ENCODE measurements at places on chromosomes 11 and 22.

GRCh38 chr11:94934846-94935245 lies 38.5 kb downstream of the CWC15 start:
- DNase-seq, result no peak

DNA sequence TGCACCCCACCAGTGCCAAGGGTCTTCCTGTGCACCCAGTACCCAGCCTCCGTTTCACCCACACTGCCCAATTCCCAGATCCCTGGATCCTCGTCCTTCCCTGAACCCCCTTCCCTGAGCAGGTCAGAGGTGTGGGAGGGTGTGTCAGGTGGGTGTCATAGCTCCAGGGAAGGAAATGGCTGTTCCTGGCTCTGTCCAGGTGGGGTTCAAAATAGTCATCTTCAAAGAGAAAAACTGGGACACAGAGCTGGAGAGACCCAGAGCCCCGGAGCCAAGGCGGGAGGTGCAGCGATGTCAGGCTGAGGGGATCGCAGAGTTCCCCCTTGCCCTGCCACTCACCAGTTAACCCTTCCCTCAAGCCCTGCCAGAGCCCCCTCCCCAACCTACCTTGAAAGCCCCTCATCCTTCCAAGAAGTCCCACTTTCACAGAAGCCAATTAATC lies 698 bp downstream of the C1QTNF4 start:
- no peak for DNase-seq

- DNase-seq, result no peak
Measured at GRCh38 chr11:45816614-45817013, 11.7 kb downstream of the SLC35C1 start.

DNA sequence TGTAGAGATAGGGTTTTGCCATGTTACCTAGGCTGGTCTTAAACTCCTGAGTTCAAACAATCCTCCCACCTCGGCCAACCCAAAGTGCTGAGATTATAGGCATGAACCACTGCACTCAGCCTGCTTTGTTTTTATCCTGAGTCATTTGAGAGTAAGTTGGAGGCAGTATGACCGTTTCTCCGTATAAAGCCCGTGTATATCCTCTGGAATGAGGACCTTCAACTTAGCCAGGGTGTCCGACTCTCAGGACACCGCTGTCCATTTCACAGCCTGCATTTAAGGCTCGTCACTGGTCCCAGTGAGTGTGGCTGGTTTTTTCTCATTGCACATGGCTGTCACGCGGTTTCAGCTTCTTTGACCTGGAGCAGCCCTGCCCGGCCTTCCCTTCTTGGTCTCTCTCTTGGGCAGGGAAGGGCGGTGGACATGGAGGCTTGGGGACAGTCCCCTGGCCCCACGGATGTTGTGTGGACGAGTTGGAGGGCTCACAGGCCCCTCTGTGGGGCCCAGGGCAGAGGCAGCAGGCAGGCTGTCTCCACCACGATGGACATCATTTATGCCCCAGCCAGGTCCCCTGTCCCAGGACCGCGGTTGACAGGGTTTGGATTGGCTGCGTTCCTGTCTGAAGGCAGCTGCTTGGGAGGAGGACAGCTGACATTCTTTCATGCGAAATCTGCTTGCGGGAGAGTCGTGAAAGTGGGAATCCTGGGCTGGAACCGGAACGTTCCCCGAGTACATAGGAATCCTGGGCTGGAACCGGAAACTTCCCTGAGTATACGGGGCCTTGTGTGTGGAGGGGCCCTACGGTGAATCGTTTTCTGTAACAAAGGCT lies 93.3 kb downstream of the KCNQ1 start:
- no peak for DNase-seq

GRCh38 chr22:20550057-20550817 lies 42.8 kb downstream of the MED15 start:
- no peak for DNase-seq

GRCh38 chr22:19385221-19385906 lies 46.2 kb downstream of the HIRA start:
- DNase-seq, result no peak

GRCh38 chr11:133835593-133836548 lies 9.4 kb downstream of the SPATA19 start:
- DNase-seq, result no peak

- no peak for DNase-seq
Measured at GRCh38 chr11:126861796-126862459, 138.6 kb downstream of the KIRREL3 start.

GRCh38 chr11:104649002-104649401 lies 249.3 kb downstream of the CASP12 start:
- DNase-seq, result no peak

- no peak for DNase-seq
Measured at GRCh38 chr22:37043828-37044538, 7.6 kb upstream of the KCTD17 start.

- DNase-seq, result no peak
Measured at GRCh38 chr11:57610170-57610569, 12.7 kb downstream of the SERPING1 start.

DNA sequence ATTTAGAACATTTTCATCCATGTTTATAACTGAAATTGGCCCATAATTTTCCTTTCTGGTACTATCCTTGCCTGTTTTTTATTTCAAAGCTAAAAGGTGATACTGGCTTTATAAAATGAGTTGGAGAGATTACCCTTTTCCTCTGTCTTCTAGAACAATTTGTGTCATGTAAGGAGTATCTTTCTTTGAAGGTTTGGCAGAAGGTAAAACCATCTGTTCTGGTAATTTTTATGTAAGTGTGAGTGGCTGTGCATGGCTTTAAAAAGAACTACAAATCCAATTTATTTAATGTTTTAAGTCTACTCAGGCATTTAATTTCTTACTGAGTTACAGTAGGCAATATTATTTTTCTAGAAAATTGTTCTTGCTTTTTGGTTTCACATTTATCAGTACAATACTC lies 7.7 kb upstream of the MRGPRD start:
- DNase-seq, result no peak

- no peak for DNase-seq
Measured at GRCh38 chr11:74966651-74967050, 17.6 kb downstream of the SPCS2 start.

DNA sequence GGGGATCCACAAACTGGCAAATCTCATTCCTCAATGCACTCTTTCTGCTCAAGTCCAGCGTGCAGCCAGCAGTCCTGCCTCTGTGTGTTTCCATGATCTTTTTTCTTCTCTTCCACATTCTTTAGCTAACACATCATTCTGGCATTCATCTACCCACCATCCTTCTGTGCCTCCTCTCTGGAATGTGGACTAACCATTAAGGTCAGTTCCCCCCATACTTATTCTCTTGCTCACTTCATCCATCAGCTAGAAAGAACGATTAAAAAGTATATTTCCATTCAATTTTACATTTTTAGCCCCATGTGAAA lies 7.8 kb downstream of the KIRREL3 start:
- no peak for DNase-seq

GRCh38 chr11:128359515-128359914 lies 227.8 kb downstream of the ETS1 start:
- DNase-seq, result no peak

DNA sequence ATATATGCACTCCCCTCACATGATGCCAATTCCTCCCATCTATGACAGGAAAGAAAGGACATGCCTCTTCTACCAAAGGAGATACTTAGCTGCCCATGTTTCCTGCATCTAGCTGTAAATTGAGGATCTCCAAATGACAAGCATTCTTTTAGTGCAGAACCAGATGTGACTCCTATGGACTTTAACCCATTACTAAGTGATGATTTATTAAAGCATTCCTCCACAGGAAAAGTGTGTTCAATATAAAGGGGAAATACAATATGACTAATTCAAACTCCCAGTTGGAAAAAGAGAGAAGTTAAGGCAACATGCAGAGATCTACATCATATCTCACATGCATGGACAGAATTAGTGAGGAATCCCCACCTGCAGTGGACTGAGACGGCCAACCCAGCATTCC lies 221.3 kb downstream of the FAM76B start:
- DNase-seq, result no peak

DNA sequence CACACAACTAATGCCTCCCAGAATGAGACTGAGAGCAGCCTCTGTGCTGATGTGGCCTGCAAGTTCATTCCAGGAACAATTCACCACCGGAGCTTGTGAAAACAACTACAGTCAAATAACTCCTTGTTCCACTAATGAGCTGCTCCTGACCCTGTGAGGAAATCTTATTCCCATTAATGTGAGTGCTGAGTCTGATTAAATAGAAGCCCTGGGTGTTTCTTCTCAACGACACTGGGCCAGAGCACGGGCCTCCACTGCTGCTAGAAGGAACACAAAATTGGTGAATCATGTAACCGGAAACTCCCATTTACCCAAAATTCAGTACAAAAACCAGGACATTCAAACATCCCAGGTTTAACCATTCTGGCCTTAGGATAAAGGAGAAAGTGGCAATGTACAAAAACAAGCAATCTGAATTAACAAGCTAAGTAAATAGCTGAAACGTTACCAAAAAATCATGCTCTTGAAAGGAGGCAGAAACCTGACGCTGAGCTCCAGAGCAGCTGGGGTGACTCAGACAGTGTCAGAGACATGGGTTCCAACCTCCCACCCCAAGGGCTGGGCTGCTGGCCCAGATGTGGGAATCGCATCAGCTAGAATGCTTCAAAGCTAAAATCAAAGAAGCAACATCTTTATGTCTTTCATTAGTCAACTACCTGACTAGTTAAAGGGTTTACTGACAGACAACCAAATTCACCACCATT lies 26.7 kb downstream of the SERGEF start:
- DNase-seq, result no peak

GRCh38 chr11:102386136-102386734 lies 39.2 kb downstream of the BIRC2 start:
- DNase-seq, result no peak

GRCh38 chr11:28903716-28904115 lies 795.5 kb downstream of the METTL15 start:
- no peak for DNase-seq

DNA sequence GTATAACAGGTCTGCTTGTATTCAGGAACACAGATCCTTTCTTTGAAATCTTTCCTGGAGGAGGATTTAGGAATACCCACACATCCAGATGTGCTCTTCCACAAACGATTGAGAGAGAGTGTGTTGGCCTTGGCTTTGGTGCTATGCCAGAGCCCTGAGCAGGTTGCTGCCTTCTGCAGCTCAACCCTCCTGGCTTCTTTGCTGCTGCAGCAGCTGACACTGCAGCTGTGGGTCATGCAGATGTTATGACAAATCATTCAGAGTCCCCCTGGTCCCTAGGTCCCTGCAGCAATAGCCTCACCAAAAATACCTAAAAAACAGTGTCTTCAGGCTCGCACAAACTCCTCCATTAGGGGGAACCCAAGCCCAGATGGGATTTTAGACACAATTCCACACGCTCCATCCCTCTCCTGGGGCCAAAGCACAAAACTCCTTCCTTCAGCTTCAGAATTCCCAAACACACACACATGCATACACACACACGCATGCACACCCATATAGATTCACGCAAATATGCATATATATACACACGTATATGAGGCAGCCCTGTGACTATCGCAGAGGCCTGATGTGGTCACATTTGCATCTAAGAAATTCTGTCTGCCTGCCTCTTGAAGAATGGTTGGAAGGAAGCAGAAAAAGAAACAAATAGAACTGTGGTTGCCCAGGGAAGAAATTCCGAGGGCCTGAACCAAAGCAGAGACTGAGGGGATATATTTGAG lies 35.4 kb downstream of the SLN start:
- DNase-seq, result no peak

DNA sequence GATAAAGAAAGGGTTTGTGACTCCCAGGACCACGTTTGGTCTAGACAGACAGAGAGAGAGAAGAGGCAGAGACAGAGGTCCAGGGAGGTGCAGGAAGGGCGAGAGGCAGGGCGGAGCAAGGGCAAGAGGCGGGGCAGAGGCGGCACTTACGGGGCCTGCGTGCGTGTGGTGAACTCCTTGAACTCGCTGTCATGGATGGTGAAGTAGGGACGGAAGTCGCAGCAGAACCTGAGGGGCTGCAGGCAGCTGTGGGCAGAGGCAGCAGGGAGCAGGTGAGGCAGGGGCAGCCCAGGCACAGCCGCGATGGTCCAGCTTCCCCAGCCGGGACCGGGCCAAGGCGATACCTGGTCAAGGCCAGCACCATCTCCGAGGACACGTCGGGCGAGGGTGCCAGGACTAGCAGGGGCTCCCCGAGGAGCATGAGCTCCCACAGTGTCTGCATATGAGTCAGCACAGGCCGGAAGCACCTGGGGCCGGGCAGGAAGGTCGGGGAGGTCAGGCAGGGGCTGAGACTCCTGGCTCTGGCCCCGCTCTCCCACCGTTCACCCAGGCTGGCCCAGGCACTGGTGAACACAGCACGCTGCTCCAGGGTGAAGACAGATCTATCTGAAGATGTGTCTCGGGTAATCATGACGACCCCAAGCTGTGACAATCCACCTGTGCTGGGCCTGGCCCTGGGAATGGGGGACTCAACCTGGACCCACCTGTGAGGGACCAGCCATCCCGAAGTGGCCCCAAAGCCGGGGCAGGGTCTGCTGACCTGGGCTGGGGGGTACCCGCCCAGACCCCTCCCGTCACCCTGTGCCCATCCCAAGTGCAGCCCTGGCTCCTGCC lies 7.2 kb upstream of the PLXNB2 start:
- peak; percentile 65 for DNase-seq

- no peak for DNase-seq
Measured at GRCh38 chr11:26490546-26490945, 81.5 kb downstream of the MUC15 start.

- DNase-seq, result no peak
Measured at GRCh38 chr11:67534070-67534679, 10.9 kb upstream of the CABP2 start.

Measured in activated gamma-delta T cell treated with anti-CD3 and anti-CD28 coated beads, Interleukin-2, amount 50 U/mL, for 16 hours (primary cell).